RWPE2 (cell line): ENCODE measurements at places on chromosomes 6 and 20.

DNA sequence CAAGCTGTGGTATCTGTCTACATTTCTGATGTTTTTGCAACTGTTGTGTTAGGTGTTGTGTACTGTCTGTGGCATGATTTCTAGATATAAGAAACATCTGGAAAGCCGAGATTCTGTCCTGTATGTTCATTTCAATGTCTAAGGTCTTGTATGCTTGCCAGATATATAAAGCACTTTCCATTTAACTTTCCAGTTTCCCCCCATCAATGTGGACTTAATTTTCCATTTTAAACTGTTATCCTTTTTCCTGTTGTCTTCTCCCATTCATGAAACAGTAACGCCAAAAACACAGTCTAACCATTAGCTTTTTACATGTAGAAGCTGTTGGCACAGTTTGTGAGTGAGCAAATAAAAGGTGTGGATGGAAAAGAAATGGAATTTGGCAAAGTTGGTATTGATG lies 181.6 kb downstream of the FARS2 start:
- DNase-seq: no peak

DNA sequence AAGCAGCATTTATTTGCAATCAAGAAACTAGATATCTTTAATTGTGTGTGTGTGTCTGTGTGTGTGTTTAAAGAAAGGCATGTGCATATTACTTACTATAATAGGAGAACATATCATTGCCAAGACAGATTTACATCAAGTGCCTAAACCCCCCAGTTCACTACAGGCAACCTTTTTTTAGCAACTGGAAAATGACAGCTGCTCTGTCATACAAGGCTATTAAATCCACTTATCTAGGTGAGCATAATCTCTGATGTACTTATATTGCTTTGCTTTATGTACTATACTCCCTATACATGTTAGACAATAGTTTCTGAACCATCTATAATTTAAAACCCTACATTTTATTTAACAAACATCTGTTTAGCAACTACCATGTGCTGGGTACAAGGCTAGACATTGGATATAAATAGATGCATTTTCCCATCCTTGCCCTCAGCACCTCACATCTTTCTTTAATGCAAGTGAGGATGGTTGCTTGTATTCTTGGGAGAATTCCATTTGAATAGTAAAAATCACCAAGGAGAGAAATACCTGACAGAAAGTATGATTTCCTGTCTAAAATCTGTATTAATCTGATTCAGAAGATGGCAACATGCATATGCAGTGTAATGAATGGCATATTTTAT lies 398.3 kb downstream of the LAMA2 start:
- DNase-seq: no peak

GRCh38 chr6:2719093-2719455 lies 31.6 kb downstream of the MYLK4 start:
- DNase-seq: no peak

GRCh38 chr6:150253489-150253888 lies 110.6 kb downstream of the PPP1R14C start:
- no peak for DNase-seq

- no peak for DNase-seq
These were observed 1.7 kb downstream of the PRPH2 start for GRCh38 chr6:42720739-42721138.

DNA sequence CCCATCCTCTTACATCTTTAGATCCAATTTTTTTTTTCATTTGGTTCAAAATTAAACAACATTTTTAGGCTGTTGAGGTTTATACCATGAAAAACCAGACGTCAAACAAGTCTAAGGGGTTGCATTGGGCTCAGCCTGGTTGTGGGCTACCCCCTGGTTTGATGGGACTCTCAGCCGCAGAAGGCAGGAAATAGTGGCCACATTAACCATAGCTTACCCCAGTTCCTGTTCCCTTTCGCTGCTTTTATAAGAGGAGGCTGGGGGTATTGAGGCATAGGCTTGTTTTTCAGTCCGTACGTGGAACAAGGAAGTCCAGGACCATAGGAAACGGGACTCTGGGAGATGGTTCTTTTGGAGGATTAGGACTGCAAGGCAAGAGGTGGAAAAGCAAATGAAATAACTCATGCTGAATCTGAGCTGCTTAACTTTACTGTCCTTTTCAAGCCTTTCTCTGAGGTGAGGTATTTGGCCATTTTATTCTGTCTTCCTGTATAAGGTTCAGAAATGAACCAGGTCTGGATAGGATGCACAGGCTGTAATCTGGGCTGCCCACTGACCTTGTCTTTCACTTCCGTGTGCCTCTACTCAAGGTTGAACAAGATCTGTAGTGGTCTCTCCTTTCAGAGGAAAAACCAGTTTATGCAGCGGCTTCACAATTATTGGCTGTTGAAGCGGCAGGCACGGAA lies 7.7 kb downstream of the BRPF3 start:
- no peak for DNase-seq

- no peak for DNase-seq
These were observed 55.2 kb upstream of the NOX3 start for GRCh38 chr6:155510879-155511278.

DNA sequence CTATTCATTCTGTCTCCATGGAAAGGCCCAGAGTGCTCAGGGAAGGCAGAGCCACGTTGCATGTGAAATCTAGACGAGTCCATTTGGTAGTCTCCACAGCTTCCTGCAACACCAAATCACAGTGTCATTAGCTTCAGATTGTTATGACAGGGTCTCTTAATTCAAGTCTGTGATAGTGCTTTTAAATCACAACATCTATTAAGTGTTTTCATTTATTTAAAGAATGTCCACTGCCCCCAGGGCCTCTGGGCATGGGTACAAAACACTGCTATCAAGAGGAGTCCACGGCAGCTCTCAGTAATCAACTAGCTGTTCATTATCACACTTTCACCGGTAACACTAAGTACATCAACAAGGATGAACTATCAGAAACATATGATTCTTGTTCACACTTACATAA lies 455.9 kb upstream of the JARID2 start:
- no peak for DNase-seq

DNA sequence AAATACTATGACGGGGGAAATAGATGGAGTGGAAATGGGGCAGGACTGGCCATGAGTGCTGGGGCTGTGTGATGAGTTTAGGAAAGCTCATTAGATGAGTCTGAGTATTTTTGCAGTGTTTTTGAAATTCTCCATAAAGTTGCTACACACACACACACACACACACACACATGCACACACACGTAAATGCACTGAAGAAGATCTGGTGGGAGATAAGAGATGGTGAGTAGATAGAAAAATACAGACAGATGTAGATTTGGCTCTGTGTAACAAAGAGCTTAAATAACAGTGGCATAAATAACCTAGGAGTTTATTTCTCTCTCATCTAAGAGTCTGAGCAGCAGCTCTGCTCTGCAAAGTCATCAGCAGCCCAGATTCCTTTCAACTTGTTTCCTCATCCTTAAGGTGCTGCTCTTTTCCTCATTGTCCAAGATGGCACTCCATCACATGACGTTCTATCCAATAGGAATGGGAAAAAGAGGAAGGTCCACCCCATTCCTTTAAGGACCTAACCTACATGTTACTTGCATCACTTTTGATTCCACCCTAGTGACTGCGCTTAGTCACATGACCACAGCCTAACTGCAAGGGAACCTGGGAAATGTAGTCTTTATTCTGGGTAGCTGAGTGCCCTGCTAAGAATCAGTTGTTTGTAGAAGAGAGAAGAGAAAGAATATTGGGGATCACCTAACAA lies 76.4 kb downstream of the EYA2 start:
- DNase-seq: peak; percentile 79

DNA sequence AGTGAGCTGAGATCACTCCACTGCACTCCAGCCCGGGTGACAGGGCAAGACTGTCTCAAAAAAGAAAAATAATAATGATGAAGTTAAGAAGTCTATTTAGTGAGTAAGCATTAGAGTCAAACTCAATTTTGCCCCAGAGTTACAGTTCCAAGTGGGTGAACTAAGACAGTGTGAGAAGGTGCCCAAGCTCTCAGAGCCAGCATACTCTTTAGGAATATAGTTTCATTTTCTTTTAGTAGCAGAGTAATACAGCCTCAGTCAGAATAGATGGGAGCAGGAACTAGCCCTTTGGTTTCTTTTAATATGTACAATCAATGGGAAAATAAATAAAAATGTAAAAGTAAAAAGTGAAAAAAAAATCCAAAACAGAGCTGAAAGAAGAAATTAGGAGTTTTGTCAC lies 87.0 kb upstream of the ADGRF1 start:
- DNase-seq: no peak

DNA sequence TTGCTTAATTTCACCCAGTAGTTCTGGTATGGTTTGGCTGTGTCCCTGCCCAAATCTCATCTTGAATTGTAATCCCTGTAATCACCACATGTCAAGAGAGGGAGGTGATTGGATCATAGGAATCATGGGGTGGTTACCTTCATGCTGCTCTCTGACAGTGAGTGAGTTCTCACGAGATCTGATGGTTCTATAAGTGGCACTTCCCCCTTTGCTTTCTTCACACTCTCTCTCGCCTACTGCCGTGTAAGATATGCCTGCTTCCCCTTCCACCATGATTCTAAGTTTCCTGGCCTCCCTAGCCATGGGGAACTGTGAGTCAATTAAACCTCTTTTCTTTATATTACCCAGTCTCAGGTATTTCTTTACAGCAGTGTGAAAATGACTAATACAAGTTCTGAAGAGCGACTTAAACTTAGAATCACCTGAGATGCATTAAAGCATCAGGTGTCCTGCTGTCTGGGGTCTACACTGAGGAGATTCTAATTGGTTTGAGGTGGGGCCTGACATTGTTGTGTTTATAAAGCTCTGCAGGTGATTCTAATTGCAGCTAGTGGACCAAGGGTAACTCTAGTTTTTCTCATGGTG lies 82.1 kb upstream of the DTNBP1 start:
- no peak for DNase-seq

GRCh38 chr6:169246445-169246844 lies 7.2 kb downstream of the THBS2 start:
- no peak for DNase-seq

- DNase-seq: no peak
These were observed 53.1 kb downstream of the PSMG4 start for GRCh38 chr6:3311826-3312225.

DNA sequence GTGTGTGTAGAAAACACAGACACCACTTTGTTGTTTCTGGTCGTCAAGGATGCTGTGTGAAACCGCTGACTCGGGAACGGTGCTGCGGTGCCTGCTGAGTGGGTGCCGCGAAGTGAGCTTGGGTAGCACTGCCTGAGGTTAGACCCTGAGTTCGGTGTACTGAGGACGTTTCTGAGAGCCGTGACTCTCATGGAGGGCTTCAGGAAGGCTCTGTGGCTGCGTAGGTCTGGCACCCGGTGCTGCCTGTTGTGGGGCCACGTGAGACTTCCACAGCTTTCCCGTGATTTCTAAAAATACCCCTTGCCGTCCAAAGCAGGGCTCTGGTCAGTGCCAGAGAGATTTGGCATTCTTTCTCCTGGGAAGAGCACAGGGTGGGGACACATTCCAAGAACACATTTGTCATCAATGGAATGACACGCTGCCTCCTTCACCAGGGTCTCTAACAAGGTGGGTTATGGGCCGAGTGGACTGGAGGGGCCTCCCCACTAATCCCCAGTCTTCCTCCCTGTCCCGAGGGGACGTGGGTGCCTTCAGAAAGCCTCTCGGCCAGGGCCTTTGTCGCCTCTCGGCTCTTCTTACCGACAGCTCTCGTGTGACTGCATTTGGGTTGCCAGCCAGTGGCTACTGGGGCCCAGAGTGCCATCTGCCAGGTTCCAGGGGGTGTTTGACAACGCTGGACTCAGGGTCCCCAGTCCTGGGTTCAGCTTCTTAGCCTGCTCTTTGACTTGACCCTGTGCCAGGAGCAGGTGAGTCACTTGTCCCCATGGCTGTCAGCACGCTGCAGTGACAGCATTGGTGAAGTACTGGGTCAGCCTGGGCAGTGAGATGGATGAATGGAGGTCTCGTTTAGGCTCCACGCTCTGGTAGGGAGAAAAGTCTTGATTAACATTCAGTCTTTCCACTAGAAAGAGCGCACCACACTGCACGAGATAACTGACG lies 62.2 kb downstream of the SYNJ2 start:
- no peak for DNase-seq

GRCh38 chr6:163181666-163182180 lies 232.8 kb upstream of the QKI start:
- no peak for DNase-seq

DNA sequence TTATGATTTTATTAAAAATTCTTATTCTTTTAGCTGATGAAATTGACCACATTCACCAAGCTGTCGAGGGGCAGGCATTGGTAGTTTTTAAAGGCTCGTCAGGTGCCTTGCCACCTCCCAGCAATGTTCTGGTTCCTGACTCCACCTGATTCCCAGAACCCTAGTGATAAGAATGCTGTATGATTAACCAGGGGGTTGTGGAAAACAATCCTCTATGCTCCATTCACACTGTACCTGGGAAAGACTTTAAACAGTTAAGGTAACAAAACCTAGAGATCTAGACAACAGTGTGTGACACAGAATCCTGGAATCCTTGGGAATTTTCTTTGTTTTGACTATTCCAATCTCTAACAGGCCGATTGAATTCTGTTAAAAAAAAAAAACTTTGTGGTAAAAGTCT lies 165.7 kb upstream of the OLIG3 start:
- DNase-seq: no peak

GRCh38 chr6:148790404-148790803 lies 43.6 kb downstream of the UST start:
- no peak for DNase-seq

DNA sequence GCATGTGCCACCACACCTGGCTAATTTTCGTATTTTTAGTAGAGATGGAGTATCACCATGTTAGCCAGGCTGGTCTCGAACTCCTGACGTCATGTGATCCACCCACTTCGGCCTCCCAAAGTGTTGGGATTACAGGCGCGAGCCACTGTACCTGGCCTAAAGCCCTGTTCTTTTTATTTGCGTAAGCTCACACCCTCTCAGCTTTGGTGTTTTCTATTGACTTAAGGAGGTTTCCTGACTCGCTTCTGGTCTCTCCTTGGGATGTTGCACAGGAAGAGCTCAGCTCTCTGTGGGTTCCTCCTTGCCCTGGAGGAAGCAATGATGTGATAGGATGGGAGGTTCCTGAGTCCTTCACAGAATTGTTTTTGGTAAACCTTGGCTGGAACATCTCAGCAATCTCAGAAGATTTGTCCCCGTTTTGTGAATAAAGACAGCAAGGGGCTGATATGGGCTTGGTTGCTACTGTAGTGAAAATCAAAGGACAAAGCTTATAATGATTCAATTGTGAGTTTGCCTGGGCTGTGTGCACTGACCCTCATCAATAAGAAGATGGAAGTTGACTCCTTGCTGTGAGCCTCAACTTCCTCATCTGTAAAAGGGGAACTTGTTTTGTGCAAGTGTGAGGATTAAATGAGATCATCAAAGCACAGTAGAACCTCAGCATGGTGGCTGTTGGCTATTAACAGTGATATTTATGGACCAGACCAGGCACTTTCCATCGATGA lies 27.0 kb downstream of the TOX2 start:
- peak; percentile 72 for DNase-seq

- no peak for DNase-seq
These were observed 8.3 kb upstream of the CEP85L start for GRCh38 chr6:118659513-118660217.

DNA sequence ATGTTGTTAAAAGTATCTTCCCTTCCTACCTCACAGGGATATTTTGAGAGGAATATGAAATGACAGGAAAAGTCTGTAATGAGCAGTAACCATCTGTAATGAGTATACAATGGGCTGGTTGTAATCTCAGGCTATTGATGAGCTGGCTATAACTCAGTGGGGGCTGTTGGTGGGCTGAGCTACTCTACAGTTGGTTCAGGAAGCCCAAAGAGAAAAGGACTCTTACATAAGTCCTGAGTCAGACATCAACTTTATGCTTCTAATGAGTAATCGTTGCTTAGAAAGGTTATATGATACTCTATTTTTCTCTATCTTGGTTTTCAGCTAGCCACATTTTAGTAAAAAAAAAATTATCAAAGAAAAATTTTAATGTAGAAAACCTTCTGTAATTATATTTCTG lies 26.4 kb downstream of the ZNF391 start:
- DNase-seq: no peak

- peak; percentile 80 for DNase-seq
These were observed 73.6 kb upstream of the BHLHE23 start for GRCh38 chr20:63080411-63080810.
